Stimulated activated CD4-positive, alpha-beta T cell treated with anti-CD3 and anti-CD28 coated beads, TNF-alpha, amount 100 ng/mL, for 24 hours (primary cell): ENCODE measurements at places on chromosomes 4 and X.

DNA sequence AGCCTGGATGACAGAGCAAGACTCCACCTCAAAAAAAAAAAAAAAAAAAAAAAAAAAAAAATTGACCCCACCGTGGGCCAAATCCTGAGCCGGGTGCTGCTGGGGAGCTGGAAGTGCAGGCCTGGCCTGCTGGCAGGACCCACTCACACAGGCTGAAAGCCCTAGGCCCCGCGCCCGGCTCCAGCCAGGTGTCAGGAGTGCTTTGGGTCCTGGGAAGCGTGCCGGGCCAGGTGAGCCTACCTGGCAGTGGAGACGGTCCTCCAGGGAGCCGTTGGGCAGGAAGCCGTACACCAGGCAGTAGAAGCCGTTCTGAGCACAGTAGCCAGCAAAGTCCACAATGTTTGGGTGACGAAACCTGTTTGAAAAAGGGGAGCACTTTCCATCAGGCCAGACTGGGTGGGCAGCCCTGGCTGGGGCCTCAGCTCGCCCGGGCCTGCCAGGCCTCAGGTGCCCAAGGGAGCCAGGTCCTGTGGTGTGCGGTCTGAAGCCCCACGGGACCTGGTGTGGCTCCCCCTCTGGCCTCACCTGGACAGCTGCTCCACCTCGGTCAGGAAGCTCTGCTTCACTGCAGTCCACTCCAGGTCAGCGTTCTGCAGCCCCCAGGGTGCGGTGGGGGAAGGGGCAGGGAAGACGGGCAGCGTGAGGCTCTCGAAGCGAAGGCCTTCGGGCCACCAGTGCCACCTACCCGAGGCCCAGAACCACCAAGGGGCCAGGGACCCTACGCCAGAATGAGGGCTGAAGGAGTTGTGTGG lies 1.8 kb downstream of the IRAK1 start:
- DNase-seq, result no peak

GRCh38 chrX:109928596-109929335 lies 74.1 kb upstream of the TMEM164 start:
- no peak for DNase-seq

GRCh38 chrX:24480400-24480865 lies 15.3 kb downstream of the PDK3 start:
- DNase-seq, result no peak

- DNase-seq, result no peak
These were observed 119.0 kb upstream of the GNPDA2 start for GRCh38 chr4:44845309-44845708.

- no peak for DNase-seq
These were observed 137.8 kb downstream of the MID1IP1 start for GRCh38 chrX:38939067-38939466.

DNA sequence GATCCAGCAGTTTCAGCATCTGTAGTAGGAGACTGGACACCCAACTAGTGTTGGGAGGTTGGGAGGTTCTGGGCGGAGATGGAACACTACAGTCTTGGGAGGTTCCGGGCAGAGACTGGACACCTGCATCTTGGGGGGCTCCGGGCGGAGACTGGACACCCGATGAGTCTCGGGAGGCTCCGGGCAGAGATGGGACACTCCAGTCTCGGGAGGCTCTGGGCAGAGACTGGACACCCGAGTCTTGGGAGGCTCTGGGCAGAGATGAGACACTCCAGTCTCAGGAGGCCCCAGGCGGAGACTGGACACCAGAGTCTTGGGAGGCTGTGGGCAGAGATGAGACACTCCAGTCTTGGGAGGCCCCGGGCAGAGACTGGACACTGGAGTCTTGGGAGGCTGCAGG lies 29.5 kb upstream of the LANCL3 start:
- no peak for DNase-seq
